ENCODE measurements at places on chromosomes 16 and 17.

DNA sequence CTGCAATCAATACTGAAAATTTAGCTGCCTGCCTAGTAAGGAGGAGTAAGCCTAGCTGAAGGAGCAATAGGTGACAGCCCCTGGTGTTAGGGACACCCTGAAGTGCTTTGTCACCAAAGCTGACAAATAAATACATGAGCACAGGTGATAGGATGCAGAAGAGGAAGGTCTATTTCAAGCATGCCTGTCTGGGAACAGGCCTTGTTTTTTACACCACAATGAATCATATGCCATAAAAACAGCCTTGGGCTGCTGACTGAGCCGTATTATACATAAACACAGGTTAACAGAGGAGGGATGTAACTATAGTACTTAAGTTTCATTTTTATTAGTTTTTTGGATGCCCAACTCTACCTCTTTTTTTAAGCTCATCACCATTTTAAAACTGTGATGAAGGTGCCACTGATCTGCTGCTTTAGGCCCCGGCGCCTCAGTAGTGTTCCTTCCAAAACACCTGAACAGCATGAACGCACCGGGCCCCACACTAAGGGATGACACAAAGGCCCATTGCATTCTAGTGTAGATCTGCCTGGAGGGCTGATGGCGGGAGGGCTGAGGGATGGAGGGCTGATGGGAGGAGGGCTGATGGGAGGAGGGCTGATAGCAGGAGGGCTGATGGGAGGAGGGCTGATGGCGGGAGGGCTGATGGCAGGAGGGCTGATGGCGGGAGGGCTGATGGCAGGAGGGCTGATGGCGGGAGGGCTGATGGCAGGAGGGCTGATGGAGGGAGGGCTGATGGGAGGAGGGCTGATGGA, 150.3 kb downstream of the AATF start:
- DNase-seq = no peak

DNA sequence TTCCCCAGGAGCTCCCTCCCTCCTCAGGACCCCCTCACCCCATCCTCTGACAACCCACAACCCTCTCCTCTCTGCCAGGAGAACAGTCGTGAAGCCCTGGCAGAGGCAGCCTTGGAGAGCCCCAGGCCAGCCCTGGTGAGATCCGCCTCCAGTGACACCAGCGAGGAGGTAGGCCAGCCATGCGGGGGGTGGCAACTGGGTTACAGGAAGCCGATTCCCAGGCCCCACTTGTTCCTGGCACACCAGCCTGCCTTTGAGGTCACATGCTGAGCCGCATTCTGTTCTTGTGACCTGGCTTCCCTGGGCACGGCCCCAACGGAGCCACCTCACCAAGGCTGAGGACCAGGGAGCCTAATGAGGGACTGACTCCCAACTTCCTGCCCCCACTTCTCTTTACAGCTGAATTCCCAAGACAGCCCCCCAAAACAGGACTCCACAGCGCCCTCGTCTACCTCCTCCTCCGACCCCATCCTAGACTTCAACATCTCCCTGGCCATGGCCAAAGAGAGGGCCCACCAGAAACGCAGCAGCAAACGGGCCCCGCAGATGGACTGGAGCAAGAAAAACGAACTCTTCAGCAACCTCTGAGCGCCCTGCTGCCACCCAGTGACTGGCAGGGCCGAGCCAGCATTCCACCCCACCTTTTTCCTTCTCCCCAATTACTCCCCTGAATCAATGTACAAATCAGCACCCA, 7.9 kb downstream of the NAT9 start:
- no peak for DNase-seq

DNA sequence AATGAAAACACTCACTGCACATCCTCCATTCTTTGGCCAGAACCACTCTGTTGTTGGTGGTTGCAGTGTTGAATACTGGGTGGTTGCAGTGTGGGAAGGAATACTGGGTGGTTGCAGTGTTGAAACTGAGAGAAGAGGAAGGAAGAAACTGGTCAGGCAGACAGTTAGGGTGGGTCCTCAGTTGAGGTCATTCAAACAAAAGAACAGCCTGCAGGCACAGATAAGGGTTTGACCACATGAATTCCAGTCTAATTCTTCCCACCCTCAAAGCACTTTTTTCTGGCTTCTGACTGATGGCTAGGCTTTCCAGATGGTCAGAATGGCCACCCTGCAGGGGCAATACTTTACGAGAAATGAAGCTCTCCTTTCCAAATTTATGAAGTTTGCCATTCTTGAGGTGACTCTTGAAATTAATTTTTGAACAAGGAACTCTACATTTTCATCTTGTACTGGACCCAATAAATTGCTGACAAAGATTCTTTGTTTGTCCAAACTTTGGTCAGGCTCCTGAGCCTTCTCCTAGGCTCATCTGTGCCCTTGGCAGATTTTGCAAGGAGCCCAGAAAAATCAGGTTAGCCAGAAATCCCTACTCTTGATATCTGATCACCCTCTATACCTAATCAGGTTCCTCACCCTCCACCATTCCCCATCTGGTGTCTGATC, 596.6 kb upstream of the CDH5 start:
- DNase-seq = no peak

GRCh38 chr17:37546302-37546701, 56.6 kb downstream of the DUSP14 start:
- DNase-seq = no peak

GRCh38 chr17:41296846-41297245, 5.8 kb downstream of the KRTAP29-1 start:
- no peak for DNase-seq

DNA sequence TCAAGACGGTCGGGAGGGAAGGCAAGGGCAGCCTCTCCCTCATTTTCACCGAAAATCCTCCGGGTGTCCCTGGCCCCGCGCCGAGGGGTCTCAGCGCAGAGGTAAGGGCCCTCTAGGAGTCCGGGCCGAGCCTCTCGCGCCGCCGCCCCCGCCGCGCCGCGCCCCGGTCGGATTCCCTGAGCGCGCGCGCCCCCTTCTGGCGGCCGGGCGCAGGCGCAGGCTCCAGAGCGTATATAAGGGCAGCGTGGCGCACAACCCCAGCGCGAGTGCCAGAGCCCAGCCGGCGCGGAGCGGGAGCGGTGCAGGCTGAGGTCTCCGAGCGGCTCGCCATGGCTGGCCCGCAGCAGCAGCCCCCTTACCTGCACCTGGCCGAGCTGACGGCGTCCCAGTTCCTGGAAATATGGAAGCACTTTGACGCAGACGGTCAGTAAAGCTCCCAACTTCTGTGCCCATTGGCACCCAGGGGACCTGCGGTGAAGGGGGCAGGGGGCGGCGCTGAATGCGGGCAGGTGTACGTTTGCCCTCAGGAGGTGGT, at the start of gene CALB2:
Gene CALB2, plus strand, starts transcription at position 260 of the 535 bp plus-strand sequence. Its CDS starts 70 bp downstream, at position 330.
- peak; percentile 55 for DNase-seq

DNA sequence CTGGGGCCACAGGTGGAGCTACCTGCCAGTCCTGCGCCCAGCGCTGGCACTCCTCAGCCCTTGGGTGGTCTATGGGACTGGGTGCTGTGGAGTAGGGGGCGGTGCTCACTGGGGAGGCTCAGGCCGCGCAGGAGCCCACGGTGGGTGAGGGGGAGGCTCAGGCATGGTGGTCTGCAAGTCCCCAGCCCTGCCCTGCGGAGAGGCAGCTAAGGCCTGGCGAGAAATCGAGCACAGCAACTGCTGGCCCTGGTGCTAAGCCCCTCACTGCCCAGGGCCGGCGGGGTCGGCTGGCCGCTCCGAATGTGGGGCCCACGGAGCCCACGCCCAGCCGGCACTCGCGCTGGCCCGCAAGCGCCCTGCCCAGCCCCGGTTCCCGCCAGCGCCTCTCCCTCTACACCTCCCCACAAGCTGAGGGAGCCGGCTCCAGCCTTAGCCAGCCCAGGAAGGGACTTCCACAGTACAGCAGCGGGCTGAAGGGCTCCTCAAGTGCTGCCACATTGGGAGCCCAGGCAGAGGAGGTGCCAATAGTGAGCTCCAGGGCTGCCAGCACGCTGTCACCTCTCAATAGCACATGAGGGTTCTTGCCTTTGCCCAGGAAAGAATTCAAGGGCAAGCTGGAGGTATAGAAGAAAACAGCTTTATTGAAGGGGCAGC, 11.0 kb upstream of the EEF2KMT start:
- no peak for DNase-seq

DNA sequence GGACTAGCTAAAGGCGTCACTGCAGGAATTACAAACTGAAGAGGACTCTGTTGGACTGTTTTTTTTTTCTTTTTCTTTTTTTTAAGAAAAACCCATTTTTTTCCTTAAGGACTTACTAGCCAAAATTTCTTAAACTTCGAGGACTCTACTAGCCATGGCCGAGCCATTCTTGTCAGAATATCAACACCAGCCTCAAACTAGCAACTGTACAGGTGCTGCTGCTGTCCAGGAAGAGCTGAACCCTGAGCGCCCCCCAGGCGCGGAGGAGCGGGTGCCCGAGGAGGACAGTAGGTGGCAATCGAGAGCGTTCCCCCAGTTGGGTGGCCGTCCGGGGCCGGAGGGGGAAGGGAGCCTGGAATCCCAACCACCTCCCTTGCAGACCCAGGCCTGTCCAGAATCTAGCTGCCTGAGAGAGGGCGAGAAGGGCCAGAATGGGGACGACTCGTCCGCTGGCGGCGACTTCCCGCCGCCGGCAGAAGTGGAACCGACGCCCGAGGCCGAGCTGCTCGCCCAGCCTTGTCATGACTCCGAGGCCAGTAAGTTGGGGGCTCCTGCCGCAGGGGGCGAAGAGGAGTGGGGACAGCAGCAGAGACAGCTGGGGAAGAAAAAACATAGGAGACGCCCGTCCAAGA, 878 bp downstream of the HEXIM1 start:
- peak; percentile 59 for DNase-seq

GRCh38 chr17:81123052-81124048, 42.0 kb upstream of the PVALEF start:
- no peak for DNase-seq

GRCh38 chr16:72092832-72093447, 480 bp downstream of the TXNL4B start:
- no peak for DNase-seq

GRCh38 chr16:49564496-49565229, 191.1 kb downstream of the C16orf78 start:
- no peak for DNase-seq

DNA sequence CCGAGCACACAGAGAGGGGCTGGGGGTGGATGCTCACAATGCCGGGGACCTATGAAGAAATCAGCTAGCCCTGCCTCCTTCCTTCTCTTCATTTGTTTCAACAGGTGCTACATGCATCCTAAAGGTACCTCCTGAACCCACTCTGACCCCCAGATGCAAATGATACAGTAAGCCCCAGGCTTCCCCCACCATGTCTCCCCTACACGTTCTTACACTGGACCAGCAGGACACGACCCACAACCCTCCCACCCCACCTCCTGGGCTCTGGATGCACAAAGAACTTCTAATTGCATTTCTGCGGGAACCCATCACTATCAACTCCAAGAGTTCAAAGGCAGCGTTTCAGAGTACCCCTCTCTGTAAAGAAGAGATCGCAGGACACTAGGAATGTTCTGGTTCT, 2.1 kb downstream of the XYLT1 start:
- no peak for DNase-seq

- DNase-seq = no peak
These were observed 14.2 kb downstream of the C16orf82 start for GRCh38 chr16:27080895-27081294.

DNA sequence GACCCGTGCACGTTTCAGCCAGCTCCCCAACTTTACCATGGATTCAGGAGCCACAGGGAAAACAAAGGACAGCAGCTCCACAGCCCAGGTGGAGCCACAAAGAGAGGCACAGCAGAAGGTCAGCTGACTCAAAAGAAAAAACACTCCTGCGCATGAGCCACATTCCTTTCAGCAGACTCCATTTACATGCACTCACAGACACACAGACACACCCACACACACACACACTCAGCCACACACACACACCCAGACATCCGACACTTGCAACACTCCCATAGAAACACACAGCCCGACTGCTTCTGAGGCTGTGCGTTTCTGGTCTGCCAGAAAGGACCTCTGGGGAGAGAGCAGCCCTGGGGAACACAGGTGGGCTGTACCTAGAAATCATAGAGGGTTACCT, 2335.5 kb downstream of the TP53TG3F start:
- DNase-seq = no peak

GRCh38 chr17:81680150-81680549, 3.4 kb downstream of the ARL16 start:
- DNase-seq = no peak

- DNase-seq = no peak
These were observed 74.5 kb upstream of the METRNL start for GRCh38 chr17:83004791-83005380.

DNA sequence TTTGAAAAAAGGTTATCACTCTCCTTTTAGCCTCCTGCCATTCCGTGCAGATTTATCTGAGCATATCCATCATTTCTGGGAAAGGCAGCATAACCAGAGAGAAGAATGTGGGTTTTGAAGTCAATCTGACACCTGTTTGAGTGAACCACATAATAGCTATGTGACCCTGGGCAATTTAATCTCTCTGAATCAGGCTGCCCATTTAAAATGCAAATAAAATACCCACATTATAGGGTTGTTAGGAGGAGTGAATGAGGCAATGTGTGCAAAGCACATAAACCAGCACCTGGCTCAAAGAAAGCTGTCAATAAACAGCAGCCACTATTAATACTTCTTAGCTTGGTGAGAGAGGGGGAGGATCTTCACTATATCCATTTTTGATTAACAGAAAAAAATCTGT, 88.0 kb downstream of the CACNG1 start:
- DNase-seq = no peak

- DNase-seq = no peak
These were observed 818 bp downstream of the DNAJC7 start for GRCh38 chr17:42016411-42016831.

GRCh38 chr16:25235991-25236390, 19.2 kb downstream of the AQP8 start:
- no peak for DNase-seq

DNA sequence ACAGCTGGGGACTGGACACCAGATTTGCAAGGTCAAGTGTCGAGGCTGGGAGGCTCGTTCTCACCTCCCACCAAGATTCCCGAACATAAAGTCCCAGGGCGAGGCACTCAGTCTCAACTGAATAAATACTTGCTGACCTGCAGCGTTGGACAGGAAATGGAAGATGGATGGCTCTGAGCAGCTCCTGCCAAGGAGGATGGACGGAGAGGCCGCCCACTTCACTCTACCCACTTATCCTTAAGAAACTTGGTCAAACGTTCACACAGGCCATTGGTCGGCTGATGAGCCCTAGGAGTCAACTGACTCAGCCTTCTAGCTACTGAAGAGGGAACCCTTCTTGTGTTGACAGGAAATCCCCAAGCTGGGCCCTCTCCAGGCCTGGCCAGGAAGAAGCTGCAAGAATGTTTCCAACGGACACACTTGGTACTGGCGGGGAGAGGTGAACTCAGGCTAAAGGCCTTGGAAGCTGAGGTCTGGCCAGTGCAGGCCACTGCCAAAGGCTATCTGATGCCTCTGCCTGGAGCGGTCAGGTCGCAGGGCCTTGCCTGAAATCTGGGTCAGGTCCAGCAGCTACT, 50.0 kb downstream of the VAC14 start:
- DNase-seq = no peak

- no peak for DNase-seq
These were observed at the start of gene ARHGAP27 for GRCh38 chr17:45432405-45433158. TSS of gene ARHGAP27 (minus strand) at chr17:45432870. CDS start at chr17:45430279, 2,591 bp downstream.

- DNase-seq = no peak
These were observed 436.0 kb downstream of the CNTNAP4 start for GRCh38 chr16:76713191-76713590.

- DNase-seq = no peak
These were observed 515.8 kb upstream of the SALL1 start for GRCh38 chr16:51666821-51667220.
